ENCODE measurements at places on chromosomes 16 and 17. TPM values are rescaled to one million over a fixed set of nuclear protein-coding genes. Genes with fewer than 3 reads are reported as not detected.

GRCh38 chr16:9801651-9802050 lies 380.6 kb downstream of the GRIN2A start:
- ATAC-seq = no peak

DNA sequence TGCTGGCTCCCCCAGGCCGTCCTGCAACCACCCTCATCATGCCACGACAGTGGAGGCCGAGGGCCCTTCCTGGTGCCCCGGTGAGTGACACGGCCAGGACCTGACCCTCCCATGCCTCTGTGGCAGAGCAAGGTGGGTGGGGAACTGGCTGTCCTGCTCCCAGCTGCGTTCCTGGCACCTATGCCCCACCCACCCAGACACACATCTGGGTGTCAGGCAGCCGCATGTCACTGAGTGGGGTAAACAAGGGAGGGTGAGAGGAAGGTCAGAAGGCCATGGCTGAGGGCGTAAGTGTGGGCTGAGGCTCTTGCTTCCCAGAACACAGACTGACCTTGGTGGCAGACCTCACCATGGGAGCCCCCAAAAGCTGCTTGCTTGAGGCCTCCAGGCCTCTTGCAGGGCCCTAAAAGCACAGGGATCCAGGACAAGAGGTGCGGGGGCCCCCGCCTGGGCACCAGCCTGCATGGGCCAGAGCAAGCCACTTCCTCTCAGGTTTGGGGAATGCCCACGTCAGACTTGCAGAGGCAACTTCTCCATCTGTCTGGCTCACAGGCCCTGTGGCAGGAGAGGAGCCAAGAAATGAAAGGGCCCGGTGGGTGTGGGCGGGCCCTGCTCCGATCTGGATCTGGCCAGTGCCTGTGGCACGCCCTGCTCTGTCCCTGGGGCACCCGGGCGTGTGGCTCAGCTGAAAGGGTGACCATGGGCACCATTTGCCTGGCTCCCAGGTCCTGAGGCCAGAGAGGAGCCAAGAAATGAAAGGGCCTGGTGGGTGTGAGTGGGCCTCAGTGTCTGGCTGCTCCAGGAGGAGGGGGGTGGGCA lies 3.9 kb upstream of the CCDC57 start:
- peak; percentile 60 for ATAC-seq

Gene SYCE1L
- 3.0 TPM for total RNA-seq

Gene SPN
- 0.15 TPM for total RNA-seq

GRCh38 chr16:30553393-30553899 lies 4.7 kb downstream of the ZNF764 start:
- no peak for ATAC-seq

GRCh38 chr17:291587-291986 lies 61.0 kb downstream of the RPH3AL start:
- no peak for ATAC-seq

- ATAC-seq = no peak
These were observed 25.7 kb downstream of the AKAP1 start for GRCh38 chr17:57110579-57111325.

Data from motor neuron (in vitro differentiated cells).